ENCODE measurements at places on chromosomes 16 and 17.

DNA sequence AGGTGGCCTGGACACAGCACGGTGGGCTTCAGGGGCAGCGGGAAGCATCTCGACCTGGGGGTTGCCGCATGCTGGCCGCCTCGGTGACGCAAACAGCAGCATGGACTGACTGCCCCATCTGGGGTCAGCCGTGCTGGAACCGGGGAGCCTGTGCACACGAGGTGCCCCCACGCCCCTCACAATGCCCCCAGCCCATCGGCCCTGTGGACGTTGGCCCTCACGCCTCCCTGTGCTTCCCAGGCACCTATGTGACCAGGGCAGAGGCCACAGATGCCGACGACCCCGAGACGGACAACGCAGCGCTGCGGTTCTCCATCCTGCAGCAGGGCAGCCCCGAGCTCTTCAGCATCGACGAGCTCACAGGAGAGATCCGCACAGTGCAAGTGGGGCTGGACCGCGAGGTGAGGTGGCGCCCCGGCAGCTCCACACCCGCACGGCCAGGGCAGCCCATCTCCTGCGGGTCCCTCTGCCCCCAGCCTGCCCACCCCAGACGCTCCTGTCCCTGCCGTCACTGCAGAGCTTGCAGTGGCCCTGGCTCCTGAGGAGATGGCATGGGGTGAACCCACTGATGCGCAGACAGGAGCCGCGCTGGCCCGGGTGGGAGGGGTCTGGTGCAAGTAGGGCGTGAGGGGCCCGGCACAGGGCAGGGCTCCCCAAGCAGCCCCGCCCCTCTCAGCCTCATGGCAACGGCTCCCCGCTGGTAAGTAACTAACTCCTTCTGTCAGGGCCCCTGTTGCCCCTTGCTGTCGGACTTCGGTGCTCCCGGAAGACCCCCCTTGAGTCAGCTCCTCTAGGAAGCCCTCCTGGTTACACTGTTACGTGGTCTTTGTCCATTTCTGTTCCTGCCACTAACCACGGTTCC lies 13.6 kb downstream of the CDH15 start:
- DNase-seq = no peak

GRCh38 chr16:4114257-4115208 lies 1.7 kb downstream of the ADCY9 start:
- DNase-seq = no peak

- DNase-seq = no peak
These were observed 29.8 kb downstream of the WSB1 start for GRCh38 chr17:27323538-27324215.

DNA sequence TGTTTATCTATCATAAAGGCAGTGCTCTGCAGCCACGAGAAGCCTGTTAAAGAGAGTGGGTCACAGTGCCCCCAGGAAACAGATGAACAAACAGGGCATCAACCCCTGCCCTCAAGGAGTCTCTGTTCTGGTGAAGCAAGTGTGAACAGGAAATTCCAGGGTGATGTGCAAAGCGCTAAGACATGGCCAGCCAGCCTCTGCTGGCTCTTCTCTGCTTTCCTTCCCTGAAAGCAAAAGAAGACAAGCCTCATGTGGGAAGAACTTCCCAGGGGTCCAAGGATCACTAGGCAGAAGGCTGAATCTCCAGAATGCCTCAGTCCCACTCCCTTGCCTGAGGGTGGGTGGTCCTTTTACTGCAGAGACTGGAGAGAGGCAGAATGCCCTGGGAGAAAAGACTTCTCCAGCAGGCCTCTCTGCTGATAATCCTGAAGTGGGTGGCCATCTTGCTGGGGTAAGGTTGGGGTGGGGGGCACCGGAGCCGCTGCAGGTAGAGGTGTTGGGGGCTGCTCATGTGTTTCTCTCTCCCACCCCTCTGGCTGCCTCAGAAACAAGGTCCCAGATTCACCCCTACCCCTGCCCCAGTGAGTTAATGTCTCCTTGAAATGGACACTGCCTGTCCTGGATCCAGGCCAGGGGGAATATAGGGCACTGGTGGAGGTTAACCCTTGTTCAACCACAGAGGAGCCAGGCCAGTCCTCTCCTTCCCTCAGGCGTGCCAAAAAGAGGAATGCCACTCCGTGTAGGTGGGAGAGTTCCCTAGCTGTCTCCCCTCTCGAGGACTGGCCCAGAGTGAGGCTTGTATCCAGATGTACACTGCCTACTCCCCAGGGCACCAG lies 2.4 kb downstream of the ANKRD13B start:
- DNase-seq = no peak

GRCh38 chr16:50697881-50698767 lies 4.7 kb downstream of the NOD2 start:
- peak; percentile 25 for DNase-seq

DNA sequence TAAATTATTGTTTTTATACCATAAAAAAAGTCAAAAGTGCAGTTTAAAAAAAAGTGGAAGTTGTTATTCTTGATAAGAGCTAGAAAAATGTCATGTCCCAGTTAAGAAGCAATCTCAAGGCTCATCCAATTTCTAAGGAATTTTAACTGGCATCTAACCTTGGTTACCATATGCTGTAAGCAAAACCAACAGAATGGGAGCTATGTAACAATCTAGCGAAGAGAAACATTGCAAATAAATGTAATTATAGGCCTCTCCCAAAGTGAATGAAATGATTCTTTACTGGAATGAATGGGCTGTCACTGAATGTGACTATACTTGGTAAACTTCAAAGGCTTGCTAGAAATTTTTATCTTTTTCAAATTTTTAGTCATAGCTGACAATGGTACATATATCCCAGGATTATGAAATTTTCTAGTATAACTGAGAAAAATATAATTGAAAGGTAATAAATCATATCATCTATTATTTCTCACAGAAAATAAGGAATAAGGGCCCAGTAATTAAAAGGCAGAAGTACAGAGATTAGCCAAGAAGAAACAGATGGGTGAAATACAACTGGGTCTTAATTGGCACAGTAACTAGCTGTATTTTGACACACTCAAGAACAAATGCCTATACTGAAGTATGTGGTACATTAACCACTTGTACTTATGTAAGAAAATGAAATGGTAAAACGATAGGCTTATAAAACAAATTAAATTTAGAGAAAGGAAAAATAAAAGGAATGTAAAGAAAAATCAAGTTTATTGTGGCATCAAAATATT lies 61.5 kb downstream of the NETO2 start:
- DNase-seq = no peak

- no peak for DNase-seq
These were observed 21.3 kb downstream of the DEF8 start for GRCh38 chr16:89969741-89970410.

DNA sequence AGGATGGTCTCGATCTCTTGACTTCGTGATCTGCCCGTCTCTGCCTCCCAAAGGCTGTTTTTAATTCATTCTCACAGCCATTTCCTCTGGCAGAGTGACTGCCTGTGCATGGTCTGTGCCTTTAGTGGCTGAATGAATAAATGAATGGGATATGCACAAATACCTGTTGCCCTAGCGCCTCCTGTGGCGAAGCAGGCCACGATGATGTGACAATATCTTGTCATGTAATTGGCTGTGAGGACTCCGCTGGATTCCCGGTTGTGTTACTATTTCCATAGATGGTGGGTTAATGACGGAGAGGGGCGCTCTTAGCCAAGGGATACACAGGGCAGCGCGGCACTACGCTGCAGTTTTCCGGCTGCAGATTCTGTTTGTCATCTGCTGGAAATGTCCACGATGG lies 26.8 kb upstream of the ENDOV start:
- no peak for DNase-seq

DNA sequence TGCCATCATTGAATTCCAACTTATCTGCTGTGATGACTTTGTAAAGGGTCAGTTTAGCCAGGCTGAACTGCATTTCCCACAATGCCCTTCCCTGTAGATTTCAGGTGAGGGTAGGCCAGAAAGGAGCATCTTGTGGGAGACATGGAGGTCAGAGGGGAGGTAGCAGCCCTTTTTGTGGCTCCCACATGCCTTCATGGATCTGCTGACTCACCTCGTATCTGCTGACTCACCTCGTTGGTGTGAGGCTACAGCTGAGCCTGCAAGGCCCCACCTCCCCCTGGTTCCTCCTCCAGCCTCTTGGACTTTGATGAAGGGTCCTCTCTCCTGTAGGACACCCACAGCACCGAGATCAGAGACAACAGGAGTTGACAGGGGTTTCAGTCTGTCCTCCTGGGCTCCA lies 102.5 kb downstream of the SALL1 start:
- no peak for DNase-seq

GRCh38 chr16:4212211-4212933 lies 29.5 kb downstream of the SRL start:
- no peak for DNase-seq

All from effector memory CD4-positive, alpha-beta T cell (primary cell).